Astrocyte of the cerebellum (primary cell): ENCODE measurements at places on chromosomes 4 and X.

GRCh38 chr4:122577808-122578781 is 42.8 kb downstream of the IL21 start:
- DNase-seq = no peak

GRCh38 chrX:135520022-135520552 is 373 bp upstream of the INTS6L start:
- DNase-seq = peak; percentile 24

DNA sequence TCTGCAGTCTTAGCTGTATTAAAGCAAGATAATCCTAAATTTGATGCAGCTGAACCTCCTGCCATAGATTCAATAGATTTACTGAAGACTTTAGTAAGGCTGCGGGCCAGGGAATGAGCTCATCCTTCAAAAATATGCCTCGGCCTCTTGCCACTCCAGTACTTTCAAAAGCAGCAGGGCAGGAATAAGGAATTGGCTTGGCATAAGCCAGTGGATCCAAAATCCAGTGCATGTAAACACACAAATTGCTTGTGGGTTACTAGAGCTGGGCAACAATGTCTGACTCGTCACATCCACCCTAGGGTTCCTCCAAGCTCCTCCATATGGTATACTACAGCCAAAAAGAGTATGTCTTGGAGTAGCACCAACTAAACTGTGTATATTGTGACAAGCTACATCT is 165.0 kb downstream of the AMELX start:
- DNase-seq = no peak

DNA sequence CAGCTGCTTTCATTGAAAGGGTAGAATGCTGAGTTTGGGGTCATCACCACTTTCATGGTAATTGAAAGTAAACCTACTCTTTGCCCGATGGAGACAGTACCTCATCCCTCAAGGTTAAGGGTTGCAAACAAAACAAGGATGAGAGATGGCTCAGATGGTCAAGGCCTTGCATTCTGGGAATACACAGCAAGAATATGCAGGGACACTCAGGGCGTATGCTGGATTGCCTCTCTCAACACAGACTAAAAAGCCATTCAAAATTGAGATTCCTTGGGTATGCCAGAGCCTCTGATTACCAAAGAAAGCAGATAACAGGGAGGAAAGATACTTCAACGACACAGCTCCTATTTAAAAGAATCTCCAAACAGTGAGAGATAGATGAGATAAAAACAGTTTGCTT is 310.4 kb downstream of the ARAP2 start:
- DNase-seq = no peak

DNA sequence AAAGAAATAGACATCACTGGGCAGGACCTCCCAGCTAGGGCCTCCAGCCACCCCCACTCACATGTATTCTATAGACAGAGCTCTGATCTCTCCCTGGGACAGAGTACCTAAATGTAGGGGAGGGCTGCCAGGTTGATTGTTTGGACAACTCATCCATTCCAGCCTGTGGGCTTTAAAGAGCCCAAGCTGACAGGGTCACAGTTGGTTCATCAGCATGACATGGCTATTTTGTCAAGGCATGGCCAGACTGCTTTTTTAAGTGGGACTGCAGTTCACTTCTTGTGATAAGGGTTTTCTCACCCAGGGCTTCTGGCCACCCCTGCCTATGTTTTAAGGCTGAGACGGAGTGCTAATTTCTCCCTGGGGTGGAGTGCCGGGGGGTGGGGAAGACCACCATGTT is 63.3 kb downstream of the KLHL4 start:
- no peak for DNase-seq

DNA sequence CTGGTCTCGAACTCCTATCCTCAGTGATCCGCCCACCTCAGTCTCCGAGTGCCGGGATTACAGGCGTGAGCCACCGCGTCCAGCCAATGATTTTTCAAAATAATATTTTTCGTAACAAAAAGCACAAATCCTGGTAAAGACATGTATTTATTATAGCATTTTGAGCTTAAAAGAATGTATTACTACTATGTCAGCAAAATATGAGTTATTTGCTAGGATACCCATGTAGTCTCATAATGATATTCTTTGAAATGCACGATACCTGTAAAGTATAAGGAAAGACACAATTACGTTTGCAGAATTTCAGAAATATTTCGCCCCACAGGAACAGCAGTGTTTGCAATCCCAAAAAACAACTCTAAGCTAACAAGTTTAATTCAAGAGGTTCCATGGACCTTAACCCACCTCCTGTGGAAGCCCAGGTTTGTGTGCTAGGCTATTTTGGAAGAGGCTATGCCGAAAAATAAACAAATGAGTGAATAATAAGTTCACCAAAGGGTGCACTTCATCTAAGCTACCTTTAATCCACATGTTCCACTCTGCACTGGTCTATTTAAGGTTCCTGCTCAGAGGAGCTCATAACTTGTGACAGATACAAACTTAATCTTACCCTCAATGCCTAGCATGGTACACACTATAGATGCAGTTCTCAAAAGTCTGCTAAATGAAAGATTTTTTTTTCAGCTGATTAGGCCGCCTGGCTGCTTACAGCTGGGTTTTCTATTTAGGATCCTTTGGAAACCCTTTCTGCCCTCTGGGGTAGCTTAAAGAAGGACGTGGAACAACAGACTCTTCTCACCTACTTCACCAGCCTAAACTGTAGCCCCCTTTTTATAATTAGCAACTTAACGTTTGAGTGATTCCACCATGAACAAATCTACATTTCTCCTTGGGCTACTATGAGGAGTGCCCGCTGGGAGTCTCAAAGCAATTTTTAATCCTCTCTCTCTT is 5.0 kb downstream of the FRYL start:
- DNase-seq = no peak
